ENCODE measurements at places on chromosomes 7 and 10. TPM values are rescaled to one million over a fixed set of nuclear protein-coding genes. Genes with fewer than 3 reads are reported as not detected.

- H3K27me3 ChIP-seq, result no peaks in the 10 kb centered on the region
- H3K27ac ChIP-seq, result no peak overlapping the region
- no peaks in the 10 kb centered on the region for H3K36me3 ChIP-seq
- no peaks in the 10 kb centered on the region for H3K4me1 ChIP-seq
Measured at GRCh38 chr10:31268444-31269303, 50.3 kb upstream of the ZEB1 start.

- H3K27ac ChIP-seq, result no peak overlapping the region
- H3K36me3 ChIP-seq, result no peaks in the 10 kb centered on the region
- H3K4me1 ChIP-seq, result peaks cover 8% of the 10 kb centered on the region
- no peaks in the 10 kb centered on the region for H3K27me3 ChIP-seq
- DNase-seq, result no peak
Measured at GRCh38 chr10:133154996-133155778, 4.8 kb upstream of the KNDC1 start.

SLC18A3 gene
- total RNA-seq, result not detected

HMX3 gene
- not detected for total RNA-seq

AGAP9 gene
- 14.9 TPM for total RNA-seq

GIMAP1 gene
- not detected for total RNA-seq

PRLHR gene
- not detected for total RNA-seq
